HEK293T (cell line): ENCODE measurements at places on chromosomes 2 and 18.

- DNase-seq, result no peak
Observed at GRCh38 chr2:143955401-143956065, 564.4 kb downstream of the ZEB2 start.

DNA sequence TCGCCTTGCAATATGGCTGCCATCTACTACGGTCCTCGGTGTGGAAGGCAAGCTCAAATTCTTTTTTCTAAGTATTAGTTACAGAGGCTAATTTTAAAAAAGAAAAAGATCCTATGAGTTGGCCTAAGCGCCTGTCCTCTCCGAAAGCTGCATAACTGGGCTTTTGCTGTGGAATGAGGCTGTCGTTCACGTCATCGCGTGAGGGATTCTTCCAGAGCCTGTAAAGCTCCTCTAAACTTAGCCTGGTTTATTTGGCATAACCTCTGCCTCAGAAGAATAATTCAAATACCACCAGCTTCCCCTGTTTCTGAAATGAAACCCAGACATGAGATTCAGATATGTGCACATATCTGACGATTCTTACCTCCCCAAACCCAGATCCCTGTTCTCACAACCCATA lies 187.4 kb downstream of the DNER start:
- no peak for DNase-seq

GRCh38 chr2:219542931-219543595 lies 546 bp downstream of the CHPF start:
- peak; percentile 52 for DNase-seq

- no peak for DNase-seq
Observed at GRCh38 chr2:71609441-71609840, 156.1 kb downstream of the DYSF start.

GRCh38 chr18:10752382-10752781 lies 226.6 kb downstream of the NAPG start:
- no peak for DNase-seq

DNA sequence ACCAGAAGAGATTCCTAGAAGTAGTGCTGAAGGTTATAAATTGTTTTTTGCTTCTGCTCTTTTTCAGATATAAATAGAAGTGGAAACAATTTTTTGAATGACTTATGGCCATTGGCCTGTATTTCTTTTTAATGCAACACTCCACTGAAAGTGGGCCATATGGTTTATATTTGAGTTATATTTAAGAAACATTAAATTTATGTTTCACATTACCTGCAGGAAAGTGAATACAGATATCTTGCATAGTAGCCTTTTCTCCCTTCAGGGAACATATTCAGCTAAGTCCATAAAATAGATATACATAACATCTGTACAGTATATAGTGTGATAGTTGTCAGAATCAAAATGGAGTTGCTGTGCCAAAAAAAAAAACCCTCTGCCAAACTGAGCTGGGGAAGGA lies 53.1 kb upstream of the EFEMP1 start:
- no peak for DNase-seq

DNA sequence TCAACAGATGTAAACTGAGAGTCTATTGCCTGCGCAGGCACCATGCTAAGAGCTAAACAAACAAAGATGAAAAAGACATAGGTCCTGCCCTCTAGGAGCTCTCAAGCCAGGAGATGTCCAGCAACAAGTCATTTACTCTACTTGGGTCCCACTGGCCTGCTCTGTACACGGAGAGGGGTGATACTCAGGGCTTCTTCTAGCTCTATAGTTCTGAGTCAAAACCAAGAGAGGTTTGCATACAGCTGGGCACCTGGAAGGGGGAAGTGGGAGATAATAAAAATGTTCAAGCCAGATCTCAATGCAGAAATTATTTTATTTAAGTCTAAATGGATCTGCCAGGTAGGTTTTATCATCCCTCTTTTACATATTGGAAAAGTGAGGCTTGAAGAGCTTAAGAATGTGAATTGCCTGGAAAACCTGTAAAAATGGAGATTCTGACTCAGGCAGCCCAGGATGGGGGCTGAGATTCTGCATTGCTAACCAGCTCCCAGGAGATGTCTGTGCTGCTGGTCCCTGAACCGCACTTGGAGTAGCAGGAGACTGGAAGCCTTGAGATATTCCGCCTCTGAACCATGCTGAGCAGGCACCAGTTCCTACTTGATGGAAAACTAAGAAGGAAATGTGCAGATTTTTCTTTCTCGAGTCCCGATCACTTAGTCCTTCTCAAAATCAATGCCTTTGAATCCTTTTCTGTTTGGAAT lies 201.1 kb downstream of the PRKCE start:
- no peak for DNase-seq

DNA sequence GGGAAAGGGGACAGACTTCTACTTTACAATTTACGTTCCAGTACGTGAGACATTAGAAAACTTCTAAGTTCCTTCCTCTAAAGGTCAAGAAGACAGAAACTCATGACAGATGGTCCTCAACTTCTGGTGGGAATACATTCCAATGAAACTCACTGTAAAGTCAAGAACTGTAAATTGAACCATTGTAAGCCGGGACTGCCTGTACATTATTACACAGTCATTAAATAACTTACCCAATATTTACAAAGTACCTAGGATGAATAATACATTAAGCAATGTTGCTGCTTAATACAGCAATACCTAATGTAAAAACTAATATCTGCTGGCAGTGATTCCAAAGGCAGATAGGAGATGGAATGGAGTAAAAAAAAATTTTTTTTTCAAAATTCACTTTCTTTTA lies 51.9 kb downstream of the CDH2 start:
- no peak for DNase-seq

DNA sequence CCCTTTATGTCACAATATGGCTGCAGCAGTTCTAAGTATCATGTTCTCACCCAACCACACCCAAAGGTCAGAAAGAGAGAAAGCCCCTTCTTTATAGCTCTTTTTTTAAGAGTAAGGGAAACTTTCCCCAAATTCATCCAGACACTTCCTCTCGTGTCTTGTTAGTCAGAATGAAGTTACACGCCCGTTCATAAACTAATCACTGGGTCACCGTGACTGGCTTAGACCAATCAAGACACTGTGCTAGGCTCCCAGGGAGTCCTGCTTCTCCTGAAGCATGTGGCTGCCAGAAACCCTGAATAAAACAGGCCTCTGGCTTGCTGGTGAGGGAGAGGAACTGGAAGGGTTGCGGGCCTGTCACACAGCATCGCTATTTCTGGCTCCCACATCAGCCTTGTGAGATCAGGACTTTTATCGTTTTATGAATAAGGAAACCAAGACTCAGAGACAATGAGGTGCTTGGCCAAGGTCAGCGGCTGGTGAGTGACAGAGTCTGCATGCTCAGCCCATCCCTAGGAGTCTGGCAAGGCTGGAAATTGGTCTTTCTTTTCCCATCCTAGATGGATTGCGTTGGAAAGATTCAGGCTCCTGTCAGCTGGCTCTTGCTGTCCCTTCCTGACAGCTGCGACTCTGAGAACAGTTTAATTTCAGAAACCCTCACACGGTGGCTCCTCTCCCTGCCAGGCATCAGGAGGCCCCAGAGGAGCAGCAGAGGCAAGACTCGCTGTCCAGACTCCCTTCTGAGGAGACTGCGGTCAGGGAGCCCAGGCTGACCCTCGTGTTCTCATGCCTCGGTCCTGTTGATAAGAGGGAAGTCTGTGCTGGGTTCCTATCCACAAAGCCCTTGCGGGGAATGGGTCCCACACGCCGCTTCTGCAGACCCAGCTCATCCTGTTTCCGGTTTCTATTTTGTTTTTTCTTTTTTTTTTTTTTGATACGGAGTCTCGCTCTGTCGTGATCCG lies 104.5 kb upstream of the TAF1B start:
- no peak for DNase-seq

DNA sequence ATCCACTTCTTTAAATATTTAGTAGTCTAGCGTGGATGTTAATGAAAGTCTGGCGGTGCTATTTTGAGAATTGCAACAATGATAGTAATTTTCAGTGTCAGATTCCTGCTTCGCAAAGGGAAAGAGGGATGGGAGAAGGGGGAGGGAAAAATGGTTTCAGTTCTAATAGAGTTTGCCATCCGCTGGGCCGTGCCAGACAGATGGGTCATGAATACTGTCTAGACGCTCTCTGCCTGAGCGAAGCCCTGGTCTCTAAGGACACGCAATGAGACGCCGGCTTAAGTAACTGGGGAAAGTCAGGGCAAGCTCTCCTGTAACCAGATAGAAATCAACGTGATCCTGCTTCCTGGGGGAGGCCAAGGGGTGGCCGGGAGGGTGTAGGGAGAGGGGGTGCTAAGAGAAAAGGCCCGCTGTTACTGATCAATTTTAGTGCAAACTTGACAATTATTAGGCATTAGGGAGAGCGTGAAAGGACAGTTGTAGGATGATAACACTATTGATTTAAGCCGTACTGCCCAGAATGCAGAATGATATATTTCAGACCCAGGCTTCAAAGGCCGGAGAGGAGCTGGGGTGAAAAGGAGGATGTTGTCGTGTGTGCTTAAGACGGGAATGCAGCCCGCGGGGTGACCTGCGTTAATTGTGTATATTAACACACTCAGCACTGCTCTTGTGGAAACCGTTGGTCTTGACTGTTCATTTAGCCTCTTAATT lies 229.2 kb downstream of the LDLRAD4 start:
- no peak for DNase-seq

DNA sequence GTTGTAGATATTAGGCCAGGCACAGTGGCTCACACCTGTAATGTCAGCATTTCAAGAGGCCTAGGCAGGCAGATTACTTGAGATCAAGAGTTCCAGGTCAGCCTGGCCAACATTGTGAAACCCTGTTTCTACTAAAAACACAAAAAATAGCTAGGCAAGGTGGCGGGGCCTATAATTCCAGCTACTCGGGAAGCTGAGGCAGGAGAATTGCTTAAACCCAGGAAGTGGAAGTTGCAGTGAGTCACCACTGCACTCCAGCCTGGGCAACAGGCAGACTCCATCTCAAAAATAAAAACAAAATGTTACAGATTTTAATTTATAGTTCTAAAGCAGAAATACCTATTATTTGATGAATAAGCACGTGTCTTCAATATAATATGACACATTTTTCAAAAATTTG lies 65.6 kb upstream of the UBXN4 start:
- DNase-seq, result no peak

DNA sequence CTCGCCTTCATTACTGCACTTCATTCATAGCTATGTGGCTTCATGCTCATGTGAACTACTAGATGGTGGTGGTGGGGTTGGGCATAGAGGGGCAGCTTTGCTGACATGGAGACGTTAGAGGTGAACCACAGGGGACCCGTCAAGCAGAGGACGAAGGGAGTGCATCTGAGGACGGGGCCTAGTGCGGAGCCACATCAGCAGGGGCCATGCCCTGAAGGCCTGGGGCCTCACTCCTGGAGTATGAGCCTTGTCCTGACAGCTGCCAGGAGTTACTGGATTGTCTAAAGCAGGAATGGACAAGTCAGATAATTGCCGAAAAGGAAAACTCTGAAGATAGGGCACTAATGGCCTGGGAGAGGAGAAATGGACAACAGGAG lies 36.4 kb downstream of the KCNF1 start:
- no peak for DNase-seq

GRCh38 chr2:143088388-143088787 lies 40.8 kb upstream of the ARHGAP15 start:
- DNase-seq, result no peak

DNA sequence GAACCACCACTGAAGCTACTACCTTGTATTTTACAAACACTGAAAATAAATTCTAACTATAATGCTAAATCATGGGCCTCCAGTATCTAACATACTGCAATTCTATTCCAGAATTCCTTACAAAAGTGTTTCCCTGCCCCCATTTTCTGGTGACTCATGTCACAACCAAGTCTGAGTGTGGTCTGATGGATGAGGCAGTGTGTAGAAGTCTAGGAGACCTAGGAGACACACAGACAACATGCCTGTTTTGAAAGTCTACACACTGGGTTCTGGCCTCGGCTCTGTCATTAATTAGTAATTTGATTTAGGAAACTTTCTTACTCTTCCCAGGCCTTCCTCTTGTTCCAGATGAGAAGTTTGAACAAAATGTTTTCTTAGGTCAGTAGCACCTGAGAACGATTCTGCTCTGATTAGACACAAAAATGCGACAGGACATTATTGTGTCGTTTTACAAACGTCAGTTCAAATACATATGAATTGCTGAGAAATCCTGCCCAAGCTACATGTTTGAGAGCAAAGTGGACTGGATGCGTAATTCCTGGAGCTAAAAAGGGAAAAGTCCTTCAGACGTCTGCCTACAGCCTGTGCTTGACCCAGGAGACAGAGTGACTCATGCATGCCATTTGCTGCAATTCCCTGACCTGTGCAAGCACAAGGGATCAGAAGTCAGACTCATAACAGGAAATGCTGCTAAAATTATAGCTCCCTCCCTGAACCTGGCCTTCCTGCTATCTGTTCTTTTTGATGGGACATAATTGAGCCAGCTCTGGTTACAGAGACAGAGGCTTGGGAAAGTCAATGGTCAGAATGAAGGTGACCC lies 494.4 kb downstream of the SOX11 start:
- DNase-seq, result no peak

GRCh38 chr18:79778291-79778791 lies 19.4 kb upstream of the KCNG2 start:
- no peak for DNase-seq

DNA sequence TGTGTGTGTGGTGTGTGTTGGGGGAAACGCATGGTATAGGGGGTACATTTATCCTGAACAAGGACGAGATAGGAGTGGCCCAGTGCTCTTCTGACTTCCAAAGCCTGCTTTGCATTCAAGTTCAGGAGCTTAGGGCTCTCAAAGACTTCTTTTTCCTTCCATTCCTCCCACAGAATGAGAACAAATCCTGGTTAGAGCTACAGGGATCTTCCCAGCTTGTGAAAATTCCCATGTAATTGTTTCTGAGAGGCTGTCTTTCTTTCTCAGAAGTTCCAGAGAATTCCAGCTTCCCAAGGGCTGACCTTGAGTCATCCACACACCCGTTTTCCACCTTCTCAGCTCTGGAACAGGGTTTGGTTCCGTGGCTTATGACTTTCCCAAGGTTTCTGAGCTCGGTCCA lies 38.9 kb downstream of the FASTKD2 start:
- DNase-seq, result no peak

DNA sequence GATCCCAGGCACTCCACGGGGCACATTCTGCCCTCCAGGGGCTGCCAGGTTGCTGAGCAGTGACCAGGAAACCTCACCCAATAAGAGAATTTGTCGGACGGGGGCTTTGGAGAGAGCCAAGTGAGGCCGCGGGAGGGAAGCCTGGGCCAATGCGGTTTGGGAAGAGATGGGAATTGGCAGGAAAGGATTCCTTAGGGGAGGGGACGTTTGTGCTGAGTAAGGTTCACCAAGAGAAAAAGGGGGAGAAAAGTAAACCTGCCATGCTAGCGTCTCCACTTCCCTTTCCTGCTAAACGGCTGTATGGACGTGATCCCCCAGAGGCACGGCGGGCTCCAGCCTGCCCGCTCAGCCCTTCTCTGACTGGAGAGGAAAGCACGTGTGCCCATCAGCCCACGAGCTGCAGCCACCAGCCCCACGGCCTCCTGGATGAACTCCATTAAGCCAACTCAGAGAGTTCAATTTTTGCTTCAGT lies 194.4 kb upstream of the ID2 start:
- DNase-seq, result no peak

- DNase-seq, result no peak
Observed at GRCh38 chr2:177660742-177661141, 268.2 kb downstream of the AGPS start.

GRCh38 chr2:746697-747096 lies 69.5 kb upstream of the TMEM18 start:
- no peak for DNase-seq

GRCh38 chr18:57748770-57749603 lies 54.1 kb downstream of the ATP8B1 start:
- DNase-seq, result no peak
